ENCODE measurements at places on chromosomes 4 and X.

DNA sequence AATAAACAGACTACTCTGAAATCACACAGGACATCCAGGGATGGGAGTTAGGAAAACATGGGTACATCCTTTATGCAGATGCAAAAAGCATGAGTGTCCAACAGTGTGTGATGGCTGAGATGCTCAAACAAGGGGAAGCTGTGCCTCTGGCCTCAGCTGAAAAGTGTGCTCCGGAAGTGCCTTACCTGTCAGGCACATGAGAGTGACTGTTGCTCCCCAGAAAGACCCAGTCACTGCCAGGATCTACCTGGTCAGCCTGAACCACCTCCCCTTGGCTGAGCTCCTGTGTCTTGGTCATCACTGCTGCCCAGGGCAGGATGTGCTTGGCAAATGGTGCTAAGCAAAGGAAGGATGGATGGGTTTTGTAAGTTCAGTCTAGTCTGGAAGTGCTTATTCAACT lies 4.0 kb downstream of the PPP2R2C start:
- no peak for DNase-seq

- no peak for DNase-seq
Observed at GRCh38 chrX:40470830-40471429, 109.8 kb upstream of the ATP6AP2 start.

DNA sequence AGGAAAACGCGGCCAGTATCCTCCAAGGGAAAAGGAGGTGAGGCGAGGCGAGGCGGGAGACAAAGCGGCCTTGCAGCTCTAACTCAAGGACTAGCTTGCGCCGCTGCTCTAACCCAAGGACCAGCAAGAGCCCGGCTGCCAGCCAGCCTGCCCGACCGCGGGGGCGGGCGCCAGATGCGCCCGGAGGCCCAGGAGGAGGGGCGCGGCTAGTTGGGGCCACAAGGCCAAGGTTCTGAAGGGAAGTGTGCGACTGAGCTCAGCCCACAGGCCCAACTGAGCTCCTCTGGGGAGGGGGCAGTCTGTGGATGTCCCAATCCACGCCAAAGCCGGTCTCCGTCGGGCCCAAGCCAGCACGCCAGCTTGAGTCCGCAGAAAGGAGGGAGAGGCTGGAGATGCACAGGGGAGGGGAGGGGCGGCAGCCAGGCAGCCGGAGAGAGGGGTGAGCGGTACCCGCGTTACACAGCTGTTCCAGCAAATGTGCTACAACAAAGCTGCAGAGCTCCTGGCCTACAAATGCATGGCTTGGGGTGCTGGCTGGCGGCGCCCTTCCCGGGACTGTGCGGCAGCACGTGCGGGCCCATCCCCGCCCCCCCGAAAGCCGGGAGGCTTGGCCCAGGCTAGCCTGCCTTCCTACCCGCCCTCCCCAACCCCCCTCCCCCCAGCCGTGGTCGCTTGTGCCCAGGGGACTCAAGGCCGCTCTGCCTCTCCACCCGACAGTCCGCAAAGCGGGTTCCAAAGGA lies 637 bp downstream of the AMER1 start:
- peak; percentile 45 for DNase-seq

DNA sequence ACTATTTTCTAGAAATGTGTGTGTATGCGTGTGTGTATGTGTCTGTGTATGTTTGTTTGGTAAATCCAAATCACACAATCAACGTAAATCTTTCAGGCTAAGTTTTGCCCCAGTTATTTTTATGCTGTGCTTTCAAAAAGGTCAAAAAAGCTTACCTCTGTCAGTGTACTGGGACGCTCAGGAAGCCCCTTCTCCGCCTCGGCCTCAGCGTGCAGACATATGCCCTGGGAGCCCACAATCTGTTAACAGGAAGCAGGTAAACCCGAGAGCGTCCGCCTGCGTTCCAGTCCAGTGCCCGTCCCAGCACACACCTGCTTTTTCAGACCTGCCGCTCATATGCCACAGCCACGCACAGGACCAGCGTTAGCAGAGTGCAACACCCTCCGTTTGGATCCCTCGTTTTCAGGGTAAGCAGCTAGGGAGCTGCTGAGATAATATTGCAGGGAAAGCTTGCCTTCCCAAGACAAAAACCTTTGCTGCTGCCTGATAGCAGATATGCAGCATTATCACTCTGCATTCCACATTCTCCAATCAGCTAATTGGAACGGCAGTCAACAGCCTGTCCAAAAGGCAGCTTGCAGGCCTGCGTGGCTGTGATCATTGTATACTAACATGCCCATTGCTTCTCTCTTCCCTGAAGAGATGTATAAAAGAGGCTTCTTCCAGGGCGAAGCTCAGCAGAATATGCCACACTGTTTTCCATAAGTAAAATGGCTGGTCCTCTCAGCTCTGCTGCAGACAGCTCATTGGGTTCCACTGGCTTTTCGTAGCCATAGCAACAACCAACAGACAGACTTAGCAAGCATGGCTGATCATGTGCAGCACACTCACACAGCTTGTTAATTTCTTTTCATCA lies at the start of gene SORBS2:
TSS of gene SORBS2 (minus strand) at position 686 of the 856 bp plus-strand sequence. CDS start 121,623 bp downstream, outside the sequence.
- peak; percentile 71 for DNase-seq

- DNase-seq: no peak
Observed at GRCh38 chr4:59393780-59394179, 1806.3 kb upstream of the ADGRL3 start.

DNA sequence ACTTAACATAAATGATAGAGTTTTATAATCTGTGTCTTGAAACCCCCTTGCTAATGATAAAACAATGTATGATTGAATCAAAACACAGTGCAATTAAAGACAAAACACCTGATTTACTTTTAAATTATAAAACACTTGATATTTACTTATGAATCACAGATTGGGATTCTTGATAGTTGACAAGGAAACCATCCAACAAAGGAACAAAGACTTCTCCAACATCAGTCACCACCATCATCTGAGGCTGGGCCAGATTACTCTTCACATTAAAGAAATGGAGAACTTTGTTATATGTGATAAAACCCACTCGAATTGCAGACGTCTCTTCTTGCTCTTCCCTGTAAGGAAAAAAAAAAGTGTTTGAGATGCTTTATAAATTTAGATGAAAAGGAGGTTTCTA lies 67.4 kb downstream of the METTL14 start:
- no peak for DNase-seq

GRCh38 chr4:158255727-158256324 lies 45.5 kb downstream of the TMEM144 start:
- no peak for DNase-seq

DNA sequence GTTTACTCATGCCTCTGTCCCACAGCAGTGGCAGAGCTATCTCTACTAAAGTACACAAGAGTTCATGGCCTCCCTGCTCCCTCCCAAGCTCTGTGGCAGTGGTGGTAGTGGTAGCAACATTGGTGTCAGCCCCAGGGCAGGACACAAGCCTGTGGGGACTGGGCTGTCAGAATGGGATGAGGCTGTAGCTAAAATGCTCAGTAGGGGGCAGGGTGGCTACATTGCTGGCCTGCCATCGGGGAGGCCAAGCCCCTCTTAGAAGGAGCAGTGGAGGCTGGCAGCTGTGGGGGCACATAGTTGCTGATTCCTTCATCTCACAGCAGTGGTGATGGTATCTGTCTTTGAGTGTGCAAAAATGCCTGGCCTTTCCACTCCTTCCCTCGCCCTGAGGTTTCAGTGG lies 461.7 kb downstream of the PCDH18 start:
- DNase-seq: no peak
